ENCODE measurements at places on chromosomes 1 and 21.
A peak's percentile ranks its signal among the peaks of the same experiment; 100 is the strongest.

- no peak for DNase-seq
Measured at GRCh38 chr1:109917768-109918606, 7.3 kb downstream of the CSF1 start.

DNA sequence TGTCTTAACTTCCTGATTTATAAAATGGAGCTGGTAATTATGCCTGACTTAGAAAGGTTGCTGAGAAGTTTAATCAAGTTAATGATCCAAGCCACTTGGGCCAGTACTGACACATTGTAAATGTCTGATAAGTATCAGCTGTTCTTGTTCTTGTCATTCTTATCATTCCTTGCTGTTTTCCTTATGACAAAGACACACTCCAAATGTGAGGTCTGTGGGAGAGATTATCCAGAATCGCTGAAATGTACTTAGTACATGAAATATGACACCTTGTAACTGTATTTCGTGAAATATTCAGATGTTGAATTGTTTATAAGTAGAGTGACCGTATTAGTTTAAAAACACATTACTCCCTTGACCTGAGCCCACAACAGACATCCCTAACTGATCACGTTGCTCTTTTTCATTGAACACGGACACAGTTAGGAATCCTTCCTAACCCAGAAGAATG is 6.1 kb downstream of the AADACL4 start:
- no peak for DNase-seq

GRCh38 chr1:48735796-48736195 is 40.9 kb downstream of the BEND5 start:
- DNase-seq: no peak

GRCh38 chr1:87688136-87688535 is 359.5 kb downstream of the LMO4 start:
- DNase-seq: no peak

DNA sequence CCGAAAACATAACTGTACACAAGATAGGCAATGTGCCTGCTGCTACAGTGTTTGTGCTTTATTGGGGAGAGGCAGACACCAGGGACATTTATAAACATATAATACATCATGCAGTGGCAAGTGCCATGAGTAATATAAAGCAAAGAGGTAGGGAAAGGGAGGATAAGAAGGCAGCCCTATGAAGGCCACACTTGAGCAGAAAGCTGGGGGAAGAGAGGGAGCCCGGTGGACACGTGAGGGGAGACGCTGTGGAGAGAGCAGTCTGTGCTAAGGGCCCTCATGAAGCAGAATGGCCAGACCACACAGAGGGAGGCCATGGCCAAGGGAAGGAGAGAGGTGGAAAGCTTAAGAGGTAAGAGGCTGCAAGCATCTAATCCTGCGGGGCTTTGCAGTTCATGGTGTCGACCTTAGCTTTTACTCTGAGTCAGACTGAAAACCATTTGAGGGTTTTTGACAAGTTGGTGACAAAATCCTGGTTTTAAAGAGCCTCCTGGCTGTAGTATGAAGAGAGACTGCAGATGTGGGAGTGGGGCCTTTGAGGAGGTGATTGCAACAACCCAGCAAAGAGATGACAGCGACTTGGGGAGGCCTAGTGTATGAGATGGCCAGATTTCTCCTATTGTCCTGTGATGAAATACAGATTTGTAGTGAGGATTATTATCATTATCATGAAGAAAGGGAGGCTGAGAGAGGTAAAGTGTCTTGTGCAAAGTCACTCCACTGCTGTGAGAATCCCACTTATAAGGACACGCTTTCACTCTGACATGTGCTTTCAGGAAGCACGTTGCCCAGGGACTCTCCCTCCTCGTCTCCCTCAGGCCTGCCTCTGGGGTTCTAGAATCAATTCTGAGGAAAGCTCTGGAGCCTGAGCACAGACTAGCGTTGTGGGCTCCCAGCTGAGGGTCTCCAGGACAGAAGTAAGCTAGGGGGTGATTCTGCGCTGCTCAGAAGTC is 192.9 kb downstream of the RHOU start:
- no peak for DNase-seq

GRCh38 chr1:30596470-30596869 is 126.9 kb downstream of the MATN1 start:
- DNase-seq: no peak

- DNase-seq: no peak
Measured at GRCh38 chr1:2644171-2644570, 11.4 kb upstream of the MMEL1 start.

- DNase-seq: peak; percentile 77
Measured at GRCh38 chr1:159854693-159855192, 7.7 kb downstream of the VSIG8 start.

DNA sequence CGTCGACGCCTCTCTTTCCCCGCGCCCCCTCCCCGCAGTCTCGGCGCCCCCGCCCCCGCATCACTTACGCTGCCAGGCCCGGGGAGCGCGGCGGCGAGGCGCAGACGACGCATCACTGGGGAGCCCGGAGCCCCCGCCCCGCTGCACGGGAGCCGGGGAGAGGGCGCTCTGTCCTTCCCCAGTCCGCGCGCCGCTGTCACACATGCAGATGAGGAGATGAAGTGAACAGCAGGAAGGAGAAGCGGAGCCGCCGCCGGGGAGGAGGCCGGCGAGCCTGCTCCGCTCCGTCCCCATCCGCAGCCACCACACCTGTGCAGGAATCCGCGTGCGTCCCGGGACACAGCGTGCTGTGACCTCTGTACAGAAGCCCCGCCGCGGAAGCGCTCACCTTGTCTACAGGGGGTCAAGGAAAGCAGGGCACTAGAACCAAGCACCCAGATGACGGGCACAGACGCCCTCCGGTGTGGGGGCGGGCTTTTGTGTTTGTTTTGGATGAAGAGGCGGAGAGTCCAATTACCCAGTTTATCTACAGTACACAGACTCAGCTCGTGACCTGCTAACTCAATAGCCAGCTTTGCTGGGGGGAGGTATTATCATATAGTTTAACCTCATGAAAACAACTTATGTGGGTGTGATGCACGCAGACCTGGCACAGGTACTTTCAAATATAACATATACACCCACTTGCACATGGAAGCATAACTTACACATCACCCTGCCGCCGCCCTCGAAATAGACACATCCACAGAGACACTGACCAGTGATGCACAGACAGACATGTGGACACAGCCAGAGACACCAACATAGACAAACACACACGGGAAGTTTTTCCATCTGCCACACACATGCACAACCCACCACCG is 12.4 kb downstream of the KLHDC8A start:
- no peak for DNase-seq

- no peak for DNase-seq
Measured at GRCh38 chr1:9331558-9332346, 39.1 kb downstream of the SPSB1 start.

DNA sequence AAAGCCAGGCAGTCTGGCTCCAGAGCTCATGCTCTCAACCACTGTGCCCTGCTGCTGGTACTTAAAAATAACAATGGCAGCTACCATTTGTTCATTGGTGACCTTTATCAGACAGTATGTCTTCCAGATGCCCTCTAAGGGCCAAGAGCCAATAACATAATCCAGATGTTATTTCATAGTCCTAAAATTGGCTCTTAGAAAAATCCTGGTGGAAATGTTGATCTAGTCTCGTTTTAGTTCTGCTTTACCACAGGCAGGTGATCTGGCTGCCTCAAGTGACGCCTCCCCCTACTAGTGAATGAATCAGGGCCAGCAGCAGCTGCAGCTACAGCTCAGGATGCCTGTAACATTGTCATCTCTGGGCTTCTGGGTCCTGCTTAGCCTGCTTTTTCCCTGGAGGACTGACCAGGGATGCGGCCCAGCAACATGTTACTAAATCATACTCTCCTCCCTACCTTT is 12.6 kb upstream of the HMGN2 start:
- no peak for DNase-seq

DNA sequence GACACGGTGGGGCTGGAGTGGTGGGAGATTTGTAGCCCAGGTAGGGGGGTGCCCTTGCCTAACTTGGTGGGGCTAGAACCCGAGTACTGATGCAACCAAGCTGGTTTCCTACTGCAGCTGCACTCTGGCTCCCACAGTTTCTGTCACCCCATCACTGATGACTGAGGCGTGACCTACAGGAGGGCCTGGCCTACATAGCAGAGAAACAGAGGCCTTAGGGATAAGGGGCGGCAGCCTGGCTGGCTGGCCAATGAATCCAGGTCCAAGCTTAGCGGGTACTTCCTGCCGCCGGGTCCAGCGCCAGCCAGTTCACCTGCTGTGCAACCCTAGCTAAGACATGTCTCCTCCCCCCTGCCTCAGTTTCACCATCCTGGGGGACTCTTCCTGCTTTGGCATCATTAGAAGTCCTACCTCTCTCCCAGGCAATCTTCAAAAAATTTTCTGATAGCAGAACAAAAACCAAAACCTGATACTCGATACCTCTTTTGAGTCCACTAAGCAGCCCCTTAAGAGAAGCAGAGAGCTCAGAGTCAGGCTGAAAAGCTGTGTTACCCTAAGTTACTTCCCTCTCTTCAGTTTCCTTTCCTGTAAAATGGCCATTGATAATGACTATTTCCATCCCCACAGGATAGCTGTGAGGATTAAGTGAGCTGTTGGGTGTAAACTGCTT is 27.3 kb upstream of the RNF19B start:
- DNase-seq: no peak

- no peak for DNase-seq
Measured at GRCh38 chr1:33880305-33880704, 16.4 kb downstream of the HMGB4 start.

DNA sequence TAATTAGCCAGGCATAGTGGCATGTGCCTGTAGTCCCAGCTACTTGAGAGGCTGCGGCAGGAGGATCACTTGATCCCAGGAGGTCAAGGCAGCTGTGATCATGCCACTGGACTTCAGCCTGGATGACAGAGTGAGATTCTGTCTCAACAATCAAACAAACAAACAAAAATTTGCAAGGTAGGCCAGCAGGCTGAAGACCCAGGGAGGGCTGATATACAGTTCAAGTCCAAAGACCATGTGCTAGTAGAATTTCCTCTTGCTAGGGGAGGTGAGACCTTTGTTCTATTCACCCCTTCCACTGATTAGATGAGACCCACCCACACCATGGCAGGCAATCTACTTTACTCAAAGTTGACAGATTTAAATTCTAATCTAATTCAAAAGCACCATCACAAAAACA is 31.2 kb upstream of the CNN3 start:
- DNase-seq: no peak

- peak; percentile 23 for DNase-seq
Measured at GRCh38 chr1:158117854-158118704, 62.6 kb upstream of the CD1D start.

DNA sequence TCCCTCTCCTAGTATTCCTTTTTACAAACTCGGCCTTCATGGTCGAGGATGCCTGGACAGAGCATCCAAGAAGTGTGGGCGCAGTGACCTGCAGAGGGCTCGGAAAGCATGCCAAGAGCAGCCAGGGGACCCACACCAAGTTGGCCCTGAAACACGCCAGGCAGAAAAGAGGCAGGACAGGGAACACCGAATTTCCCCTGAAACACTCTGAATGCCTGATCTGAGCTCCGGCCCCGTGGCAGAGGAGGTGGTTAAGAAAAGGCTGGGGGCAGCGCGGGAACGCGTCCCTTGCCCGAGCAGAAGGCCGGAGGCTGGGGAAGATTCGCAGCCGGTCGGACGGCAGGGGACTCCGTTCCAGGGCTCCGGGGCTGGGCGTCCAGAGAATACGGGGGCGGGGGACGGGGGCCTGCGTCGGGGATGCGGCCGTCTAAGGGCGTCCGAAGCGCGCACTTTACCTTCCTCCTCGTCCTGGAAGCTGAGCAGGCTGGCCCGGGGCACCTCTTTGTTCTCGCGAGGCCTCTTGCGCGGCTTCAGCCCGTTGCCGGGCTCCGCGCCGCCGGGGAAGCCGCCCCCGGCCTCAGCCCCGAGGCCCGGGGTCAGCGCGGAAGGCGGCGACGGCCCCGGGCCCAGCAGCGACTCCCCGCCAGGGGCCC is 558 bp downstream of the PAXBP1 start:
- peak; percentile 22 for DNase-seq

- DNase-seq: no peak
Measured at GRCh38 chr1:62318756-62319544, at the start of gene KANK4. TSS of gene KANK4 (minus strand) at chr1:62319434. CDS start at chr1:62281564, 37,870 bp downstream.

DNA sequence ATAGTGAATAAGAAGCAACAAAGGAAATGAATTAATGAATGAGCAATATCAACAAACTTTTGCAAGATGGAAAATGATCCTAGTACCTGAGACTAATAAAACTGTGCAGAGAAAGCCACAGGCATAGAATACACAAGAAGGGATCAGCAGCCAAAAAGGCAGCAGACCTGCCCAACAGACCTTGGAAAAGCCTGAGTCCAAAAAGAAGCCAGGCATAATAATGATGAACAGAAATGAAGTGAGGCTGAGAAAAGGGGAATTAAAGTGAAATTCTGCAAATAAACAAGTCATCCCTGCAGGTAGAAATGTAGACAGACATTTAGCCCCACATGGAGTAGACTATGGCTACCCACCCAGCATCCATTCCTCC is 10.3 kb upstream of the PHTF1 start:
- no peak for DNase-seq

Measured in midbrain (tissue), 1 donor.